Natural killer cell treated with Interleukin-12 subunit alpha and Interleukin-12 subunit beta and Interleukin-15 and Interleukin-18, amount 100 ng/mL, for 72 hours (primary cell): ENCODE measurements at places on chromosomes 2 and 18.

- no peak for DNase-seq
Measured at GRCh38 chr2:207243601-207244000, 77.9 kb upstream of the KLF7 start.

DNA sequence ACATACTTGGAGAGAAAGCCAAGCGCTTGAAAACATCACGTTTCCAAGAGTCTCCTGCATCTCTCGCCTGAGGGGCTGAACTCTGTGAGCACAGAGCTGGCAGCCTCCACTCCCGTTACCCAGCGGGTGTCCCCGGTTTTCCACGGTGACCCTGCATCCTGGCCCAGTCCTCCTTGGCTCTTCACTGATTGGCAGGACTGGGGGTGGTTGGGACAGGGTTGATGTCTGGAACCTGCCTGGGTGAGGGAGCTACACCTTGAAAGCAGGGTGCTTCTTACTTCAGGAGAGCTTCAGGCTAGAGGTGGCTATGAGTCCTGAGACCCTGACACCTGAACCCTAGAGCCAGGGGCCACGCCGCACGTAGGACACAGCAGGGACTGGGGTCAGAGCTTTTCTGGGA lies 234.1 kb downstream of the DYSF start:
- peak; percentile 28 for DNase-seq

DNA sequence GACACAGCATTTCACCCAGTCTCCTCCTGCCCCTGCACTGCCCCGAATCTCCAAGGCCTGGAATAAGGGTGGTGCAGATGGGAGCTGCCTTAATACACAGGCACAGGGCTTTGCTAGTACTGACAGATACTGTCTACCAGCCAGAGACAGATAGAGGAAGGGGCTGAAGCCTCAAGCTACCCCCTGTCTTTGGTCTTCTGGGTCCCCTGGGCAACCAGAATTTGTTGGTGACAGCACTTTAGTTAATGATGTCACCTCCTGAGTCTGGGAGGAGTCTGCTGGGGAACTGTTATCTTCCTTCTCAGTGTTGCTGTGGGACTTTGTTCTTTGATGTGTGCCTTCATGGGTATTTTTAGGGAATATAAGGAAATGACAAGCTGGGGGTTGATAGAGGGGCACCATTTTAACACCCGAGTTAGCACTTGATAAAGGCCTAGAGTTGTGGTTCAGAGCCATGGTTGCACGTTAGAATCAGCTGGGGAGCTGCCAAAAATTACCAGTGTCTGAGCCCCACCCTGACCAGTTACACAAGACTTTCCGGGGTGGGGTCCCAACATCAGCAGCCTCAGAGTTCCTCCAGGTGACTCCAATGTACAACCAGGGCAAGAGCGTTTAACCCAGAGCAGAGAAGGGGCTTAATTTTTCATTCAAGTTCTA lies 136.8 kb downstream of the SMAD7 start:
- DNase-seq = peak; percentile 57

DNA sequence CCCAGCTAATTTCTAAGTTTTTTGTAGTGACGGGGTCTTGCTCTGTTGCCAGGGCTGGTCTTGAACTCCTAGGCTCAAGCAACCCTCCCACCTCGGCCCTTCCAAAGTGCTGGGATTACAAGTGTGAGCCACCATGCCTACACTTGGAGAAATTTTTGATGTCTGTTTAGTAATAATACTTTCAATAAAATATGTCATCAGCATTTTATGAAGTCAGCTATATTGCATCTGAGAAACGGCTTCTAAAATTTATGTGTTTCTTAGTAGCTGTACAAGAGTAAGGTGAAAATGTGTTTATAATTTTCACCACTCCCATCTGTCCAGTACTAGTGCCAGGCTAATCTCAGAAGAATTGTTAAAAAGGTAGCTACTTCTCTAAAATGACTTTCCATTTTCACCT lies 46.8 kb downstream of the GULP1 start:
- no peak for DNase-seq

- no peak for DNase-seq
Measured at GRCh38 chr2:217834057-217834620, 168.7 kb downstream of the TNS1 start.

GRCh38 chr2:10225291-10226037 lies 77.2 kb upstream of the HPCAL1 start:
- DNase-seq = no peak

DNA sequence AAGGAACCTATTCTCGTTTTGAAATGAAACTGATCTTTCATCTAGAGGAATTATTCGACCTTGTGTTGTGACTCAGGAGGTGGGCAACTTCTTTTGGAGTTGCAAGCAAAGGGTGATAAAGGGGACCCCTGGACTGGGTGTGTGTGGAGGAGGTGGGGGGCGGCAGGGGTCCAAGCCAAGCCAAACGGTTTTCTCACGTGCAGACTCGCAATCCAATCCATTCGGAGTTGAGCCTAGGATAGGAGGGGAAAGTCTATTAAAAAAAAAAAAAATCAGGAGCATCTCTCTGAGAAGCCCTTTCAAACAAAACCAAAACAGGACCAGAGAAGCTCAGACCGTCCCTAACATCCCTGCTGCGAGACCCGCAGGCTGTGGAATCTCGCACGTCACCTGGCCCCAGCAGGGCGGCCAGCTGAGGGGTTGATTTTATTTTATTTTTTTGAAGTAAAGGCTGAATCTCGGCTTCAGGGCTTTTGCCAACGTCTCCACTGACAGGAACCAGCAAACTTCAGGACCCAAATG lies 3.7 kb upstream of the ZEB2 start:
- no peak for DNase-seq

DNA sequence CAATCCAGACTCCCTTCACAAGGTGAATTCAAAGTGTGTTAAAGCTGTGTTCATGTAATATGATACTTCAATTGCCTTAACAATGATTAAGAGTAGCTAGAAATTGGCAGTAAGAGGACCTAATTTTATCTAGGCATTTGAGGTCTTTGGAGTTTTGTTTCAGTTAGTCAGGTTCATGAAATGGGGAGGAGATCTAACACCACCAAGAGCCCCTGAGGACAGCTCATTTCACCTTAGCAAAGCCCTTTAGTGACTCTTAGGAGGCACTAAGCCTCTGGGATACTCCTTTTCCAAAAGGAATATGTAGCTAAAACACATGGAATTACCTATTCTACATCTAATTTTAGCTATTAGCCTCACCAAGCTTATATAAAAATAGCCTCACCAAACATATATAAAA lies 716.5 kb upstream of the RAB6C start:
- DNase-seq = no peak

DNA sequence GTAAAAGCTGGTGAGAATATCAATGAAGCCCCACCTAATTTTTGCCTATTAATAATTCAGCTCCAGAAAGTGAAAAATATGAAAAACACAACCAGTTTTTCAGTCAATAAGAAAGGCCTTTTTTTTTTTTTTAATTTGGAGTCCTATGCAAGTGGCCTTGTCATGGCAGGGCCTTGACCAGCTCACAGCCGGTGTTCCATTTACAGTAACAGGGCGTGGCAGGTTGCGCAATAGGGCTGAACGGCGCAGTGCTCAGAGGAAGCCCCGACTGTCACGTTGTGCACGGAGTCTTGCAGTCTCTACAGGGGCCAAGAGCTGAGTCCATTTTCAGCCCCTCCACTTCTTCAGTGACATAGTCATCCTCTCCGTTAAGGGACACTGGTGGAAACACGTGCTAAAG lies 184.1 kb upstream of the FN1 start:
- DNase-seq = no peak

GRCh38 chr2:3627500-3628100 lies 30.4 kb upstream of the ALLC start:
- peak; percentile 26 for DNase-seq
